Epithelial cell of proximal tubule (primary cell): ENCODE measurements at places on chromosomes 6 and 20.

DNA sequence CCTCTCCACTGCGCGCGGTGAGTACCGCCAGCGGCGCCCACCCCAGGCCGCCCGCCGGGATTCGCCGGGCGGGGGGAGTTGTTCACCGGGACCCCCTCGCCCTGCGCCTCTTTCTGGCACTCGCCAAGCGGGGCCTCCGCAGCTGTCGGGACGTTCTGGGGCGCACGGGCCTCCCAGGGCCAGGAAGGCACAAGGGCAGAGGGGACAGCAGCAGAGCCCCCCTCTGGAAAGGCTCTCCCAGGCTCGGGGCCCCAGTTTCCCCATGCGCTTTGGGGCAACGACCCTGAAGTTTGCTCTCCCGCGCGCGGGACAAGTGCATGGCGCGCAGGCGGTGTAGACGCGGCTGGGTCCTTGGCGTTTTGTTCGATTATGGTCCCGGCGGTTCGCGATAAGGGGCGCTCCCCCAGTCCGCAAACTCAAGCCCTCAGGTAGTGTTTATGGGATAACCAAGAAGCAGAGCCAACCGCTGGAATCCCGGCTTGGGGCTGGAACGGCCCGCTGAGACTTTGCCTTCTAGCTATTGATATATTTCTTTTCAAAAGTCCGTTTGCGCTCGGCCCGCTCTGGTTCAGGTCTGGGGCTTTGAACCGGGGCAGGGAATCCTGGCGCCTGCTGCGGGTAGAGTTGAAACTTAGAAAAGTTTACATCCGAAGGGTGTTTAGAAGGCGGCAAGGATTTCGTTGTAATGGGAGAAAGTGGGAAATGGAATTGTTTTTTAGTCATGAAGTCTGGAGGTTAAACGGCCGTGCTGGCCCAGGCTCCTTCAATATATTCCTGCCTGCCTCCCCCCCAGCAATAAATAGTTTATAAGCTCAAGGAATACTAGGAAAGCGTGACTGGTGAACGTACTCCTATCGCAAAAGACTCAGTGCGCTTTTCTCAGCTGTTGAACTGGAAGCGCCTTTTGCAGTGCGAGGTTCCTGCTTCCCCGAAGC, 595 bp downstream of the EYA2 start:
- DNase-seq, result no peak

DNA sequence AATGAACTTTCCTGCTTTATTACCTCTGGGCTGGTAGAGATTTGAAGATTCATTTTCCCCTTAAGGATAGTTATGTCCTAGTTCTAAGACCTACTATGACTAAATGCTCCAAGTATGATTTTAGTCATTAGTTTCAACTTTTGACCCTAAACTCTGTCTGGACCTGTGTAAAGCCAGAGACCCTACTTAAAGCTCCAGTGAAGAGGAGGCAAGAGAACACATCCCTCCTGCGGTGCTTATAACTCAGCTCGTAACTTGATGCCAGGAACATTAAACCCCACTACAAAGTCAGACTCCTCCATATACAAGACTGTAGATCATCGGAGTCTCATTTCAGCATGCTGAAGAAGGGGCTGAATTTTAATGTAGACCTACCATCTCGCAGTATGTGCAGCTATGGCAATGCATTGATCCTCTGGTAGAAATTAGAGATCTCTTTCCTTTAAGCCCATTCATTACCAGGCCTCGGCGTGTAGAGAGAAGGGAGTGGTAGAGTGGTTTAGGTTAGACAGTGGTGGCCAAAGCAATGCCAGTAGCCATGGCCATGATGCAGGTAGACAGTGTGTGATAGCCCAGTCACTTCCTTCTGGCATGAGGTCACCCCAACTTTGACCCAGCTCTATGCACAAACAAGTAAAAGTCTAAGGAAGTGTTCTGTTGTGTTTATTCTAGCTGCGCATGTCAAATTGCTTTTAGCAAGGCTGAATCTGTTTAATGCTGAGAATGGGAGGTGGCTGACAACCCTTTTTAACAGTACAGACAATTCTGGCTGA, 34.8 kb upstream of the MYB start:
- DNase-seq, result no peak

GRCh38 chr6:3569816-3570215, 113.0 kb upstream of the SLC22A23 start:
- DNase-seq, result no peak

- peak; percentile 91 for DNase-seq
These were observed 25.4 kb downstream of the UNC5CL start for GRCh38 chr6:41013466-41014153.

GRCh38 chr20:48680650-48681049, 147.1 kb downstream of the PREX1 start:
- no peak for DNase-seq

DNA sequence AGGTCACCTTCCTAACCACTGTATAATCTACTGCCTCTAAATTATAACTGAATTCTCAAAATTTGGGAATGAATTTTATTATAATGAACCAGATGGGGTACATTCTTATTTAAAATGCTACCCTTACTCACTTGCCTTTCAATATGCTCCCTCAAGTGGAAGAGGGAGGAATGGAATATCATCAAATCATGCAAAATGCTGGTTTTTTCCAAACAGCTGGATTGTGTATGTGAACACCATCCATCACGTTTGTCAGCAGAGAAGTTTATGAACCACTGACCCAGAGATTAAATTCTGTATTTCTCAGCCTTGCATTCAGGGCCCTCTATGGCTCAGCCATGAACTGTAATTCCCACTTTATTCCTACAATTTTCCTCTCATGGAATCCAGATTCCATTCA, 40.5 kb downstream of the CBLN4 start:
- DNase-seq, result no peak

- no peak for DNase-seq
These were observed 135.4 kb downstream of the CDC5L start for GRCh38 chr6:44522871-44523270.
